ENCODE measurements at places on chromosomes 7 and 10.

GRCh38 chr7:105497016-105497415 lies 25.1 kb downstream of the PUS7 start:
- DNase-seq, result no peak

DNA sequence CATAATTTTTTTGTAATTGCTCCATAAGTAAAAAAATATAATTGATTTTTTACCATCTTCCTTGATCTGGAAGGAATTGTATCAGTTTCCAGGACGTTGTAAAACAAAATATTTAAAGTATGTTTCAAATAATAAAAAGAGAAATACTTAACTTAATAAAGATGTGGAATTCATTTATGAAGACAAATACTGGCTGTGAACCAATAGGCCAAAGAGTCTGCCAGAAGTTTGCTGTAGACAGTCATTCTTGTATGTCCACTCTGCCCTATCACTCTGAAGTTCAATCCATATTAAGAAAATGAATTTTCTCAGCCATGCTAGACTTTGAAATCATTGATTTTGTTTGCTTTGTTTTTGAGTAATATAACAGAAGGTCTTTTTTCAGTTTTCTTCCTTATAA lies 256.4 kb downstream of the TRIL start:
- DNase-seq, result no peak

- DNase-seq, result no peak
Measured at GRCh38 chr10:124351481-124352220, 67.1 kb downstream of the OAT start.

- no peak for DNase-seq
Measured at GRCh38 chr10:103551619-103552602, 58.4 kb downstream of the NEURL1 start.

DNA sequence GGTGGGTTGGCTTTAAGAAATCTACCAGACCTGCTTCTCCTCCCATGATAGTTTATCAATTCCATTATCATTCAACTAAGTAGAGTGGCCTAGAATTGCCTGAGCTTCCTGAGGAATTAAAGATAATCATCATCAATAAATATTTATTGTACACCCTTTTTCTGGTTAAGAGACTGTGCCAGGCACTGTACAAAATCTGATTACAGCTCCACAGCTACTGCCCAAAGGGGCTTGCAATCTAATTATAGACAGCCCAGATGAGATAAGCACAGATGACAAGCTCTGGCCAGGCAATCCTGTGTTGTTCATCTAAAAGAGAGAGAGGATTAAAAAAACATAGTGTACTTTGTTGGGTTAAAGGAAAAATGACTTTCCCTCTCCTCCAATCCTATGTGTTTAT lies 586.4 kb downstream of the GATA3 start:
- DNase-seq, result no peak

DNA sequence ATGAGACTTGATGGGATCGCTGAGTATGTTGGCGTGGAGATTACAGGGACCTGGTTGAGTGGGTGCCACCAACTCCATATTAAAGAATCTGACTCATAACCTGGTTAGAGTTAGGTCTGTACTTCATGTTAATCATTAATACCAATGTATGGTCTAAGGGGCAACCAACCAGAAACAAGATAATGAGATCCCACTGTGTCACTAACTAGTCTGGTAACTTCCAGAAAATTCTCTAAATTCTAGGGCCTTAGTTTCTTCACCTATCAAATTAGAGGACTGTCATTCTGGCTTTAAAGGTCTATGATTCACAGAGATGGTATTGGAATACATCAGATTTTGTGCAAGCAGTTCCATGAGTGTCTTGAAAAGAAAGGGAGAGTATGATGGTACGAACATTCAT lies 102.2 kb downstream of the SNX10 start:
- no peak for DNase-seq

GRCh38 chr10:72228318-72228751 lies 12.3 kb upstream of the ASCC1 start:
- DNase-seq, result no peak

DNA sequence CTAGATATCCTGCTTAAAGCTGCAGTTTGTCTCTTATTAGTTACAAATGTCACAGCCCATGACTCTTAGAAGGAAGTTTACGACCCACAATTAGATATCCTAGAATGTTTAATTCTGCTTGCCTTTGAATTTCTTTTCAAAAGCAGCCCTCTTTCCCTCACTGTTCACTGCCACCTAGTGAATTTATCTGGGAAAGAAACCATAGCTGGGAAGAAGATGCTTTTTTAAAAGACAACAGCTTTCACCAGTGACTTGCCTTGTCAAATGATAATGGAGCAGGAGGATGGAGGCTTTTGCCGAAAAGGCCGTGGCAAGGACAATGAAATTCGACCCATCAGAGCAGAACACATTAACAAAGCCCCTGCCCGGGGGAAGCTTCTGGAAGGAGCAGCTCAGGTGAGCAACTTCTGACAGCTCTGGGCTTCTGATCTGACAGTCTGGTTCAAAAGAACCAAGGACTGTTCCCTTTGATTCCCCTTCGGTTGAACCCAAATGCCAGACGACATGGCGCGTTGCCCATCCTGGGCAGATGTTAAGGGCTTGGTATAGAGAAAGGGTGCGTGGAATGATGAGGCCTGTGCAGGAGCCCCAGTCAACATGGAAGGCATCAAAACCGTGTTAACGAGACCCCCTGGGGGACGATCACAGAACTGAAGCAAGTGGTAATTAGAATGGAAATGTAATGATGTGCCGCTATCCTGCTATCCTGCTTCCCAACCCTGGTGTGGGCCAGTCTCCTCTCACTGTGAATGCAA lies 236.8 kb downstream of the FRMD4A start:
- DNase-seq, result no peak

GRCh38 chr10:133438711-133439273 lies 14.4 kb upstream of the SPRN start:
- peak; percentile 64 for DNase-seq

DNA sequence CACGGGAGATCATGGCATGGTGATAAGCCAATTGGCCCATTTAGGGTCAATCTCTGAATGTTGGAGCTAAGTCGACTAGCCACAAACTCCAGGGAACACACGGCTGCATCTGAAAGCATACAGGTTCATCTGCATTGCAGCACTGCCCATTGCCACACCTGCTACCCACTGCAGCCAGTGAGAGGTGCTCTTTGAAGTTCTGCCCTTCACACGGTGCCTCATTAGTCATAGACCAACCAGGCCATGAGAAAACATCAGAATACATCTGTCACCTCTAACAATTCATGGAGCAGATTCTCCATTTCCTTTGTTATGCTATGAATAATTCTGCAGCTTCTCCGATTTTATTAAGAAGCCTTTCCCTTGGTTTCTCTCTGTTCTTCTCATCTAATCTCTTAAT lies 65.7 kb upstream of the FAM204A start:
- DNase-seq, result no peak

- no peak for DNase-seq
Measured at GRCh38 chr10:363152-363551, 227.9 kb downstream of the ZMYND11 start.

- no peak for DNase-seq
Measured at GRCh38 chr7:128247640-128248194, 6.6 kb downstream of the LEP start.

- DNase-seq, result no peak
Measured at GRCh38 chr7:155872678-155873369, 60.6 kb upstream of the SHH start.

GRCh38 chr7:152866791-152867501 lies 107.4 kb downstream of the ACTR3B start:
- DNase-seq, result no peak

GRCh38 chr7:143073556-143073955 lies 21.4 kb downstream of the OR6V1 start:
- no peak for DNase-seq

DNA sequence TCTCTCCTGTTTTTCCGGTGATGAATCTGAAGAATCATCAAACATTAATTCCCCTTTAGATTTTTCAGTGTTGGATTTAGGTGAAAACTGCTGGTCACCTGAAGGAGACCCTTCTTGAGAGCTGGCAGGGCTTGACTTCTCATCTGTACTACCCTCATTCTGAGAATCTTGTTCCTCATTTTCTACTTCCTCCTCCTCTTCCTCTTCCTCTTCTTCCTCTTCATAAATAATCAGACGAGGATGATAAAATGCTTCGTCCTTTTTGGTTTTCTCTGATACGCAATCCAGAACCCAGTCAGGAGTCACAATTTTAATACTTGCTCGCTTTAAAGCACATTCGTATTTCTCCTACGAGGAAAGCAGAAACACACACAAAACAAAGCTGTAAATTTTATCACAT lies 26.9 kb downstream of the PAXIP1 start:
- no peak for DNase-seq

GRCh38 chr10:58715061-58715460 lies 202.4 kb downstream of the BICC1 start:
- no peak for DNase-seq

DNA sequence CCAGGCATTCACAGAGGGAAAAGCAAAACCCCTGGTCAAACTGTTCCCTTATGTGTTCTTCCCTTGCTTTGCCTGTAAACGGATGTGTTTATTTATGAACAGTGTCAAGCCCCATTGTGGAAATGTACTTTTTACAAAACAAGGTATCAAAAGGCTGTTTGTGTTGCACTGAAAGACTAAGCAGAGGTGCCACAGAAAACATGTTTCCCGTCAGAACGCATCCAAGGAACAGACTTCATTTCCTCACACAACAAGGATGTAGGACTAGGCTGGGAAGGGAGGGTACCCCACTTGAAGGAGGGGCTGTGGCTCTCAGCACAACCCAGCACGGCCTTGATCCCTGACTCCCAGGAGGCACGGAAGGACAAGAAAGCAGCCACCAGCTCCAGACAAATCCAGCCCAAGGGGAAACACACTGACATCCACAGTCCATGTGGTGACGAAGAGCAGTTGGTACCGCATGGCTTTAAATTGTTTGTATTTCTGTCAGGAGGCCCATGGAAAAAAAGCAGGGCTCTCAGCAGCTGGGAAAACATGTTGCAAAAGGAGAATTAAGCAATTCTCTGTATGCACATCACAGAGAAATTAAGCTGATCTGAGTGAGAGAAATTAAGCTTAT lies 85.6 kb downstream of the RNF216 start:
- no peak for DNase-seq

All from GM10248 (cell line).